NCI-H1694 (cell line): ENCODE measurements at places on chromosomes 12 and 14.

DNA sequence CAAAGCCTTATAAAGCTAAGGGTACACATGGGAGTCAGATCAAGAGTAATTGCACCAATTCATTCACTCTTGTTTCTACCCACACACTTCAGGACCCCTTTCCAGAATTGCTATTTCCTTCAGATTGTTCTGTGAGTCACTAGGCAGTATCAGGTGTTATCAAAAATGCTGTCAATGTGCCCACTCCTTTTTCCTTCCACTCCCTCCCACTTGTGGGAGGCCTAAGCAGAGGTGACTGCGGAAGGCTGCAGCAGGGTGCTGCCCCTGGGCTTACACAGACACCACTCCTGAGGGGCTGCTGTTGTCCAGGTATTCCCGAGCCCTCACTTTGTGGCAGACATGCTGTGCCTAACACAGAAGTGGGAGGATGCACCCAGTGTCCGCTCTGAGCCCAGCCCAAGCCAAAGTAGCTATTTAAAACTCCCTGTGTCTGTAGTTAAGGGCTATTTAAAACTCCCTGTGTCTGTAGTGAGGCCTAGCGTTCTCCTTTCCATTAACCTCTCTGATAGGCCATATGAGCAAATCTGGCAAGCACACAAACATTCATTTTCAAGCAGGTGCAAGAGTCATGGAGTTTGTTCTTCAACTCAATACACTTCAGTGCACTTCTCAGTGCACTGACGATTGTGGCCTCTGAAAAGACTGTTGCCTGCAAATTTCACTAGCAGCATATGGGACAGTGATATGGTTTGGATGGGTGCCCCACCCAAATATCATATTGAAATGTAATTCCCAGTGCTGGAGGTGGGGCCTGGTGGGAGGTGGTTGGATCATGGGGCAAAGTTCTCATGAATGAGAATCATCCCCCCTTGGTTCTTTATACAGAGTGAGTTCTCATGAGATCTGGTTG lies 117.8 kb downstream of the PHLDA1 start:
- peak; percentile 74 for DNase-seq

- DNase-seq: no peak
These were observed 4.6 kb downstream of the FOXJ2 start for GRCh38 chr12:8037046-8037663.

GRCh38 chr14:73721101-73721821 lies 7.1 kb upstream of the PNMA1 start:
- DNase-seq: no peak

GRCh38 chr14:25140411-25140810 lies 90.5 kb upstream of the STXBP6 start:
- DNase-seq: no peak

GRCh38 chr12:19431407-19432308 lies 7.6 kb upstream of the AEBP2 start:
- DNase-seq: no peak

- no peak for DNase-seq
These were observed 30.4 kb upstream of the PLEKHG6 start for GRCh38 chr12:6280053-6280469.

DNA sequence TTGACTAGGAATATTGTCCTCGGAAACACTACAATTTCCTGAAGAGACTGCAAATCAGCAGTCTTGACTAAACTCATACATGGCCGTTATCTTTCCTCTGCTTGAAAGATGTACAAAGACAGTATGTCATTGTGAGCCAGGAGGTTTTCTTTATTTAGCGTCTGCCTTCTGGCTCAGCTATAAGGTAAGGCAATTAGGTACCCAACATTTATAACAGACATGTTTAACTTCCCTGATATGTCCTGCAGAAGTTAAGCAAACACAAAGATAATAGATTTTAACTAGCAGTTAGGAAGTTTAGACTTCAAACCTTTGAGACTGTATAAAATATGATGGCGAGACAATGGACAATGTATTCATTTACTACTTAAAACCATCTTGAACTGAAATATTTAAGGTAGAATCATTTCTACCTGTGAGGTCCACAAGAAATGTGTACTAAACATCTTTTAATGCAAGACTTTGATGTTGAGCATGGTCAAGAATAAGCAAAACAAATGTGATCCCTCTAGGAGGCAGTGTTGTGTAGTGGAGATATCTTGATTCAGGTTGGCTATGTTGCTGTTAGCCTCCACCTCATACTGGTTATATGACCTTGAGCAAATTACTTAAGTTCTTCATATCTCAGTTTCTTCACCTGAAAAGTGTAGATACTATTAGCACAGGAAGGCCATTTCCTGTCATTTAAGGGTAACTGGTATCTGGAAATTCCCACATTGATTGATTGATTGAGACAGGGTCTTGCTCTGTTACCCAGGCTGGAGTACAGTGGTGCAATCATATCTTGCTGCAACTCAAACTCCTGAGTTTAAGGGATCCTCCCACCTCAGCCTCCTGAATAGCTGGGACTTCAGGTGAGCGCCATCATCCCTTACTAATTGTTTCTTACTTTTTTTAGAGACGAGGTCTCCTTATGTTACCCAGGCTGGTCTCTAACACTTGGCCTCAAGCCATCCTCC lies 96.3 kb upstream of the EEA1 start:
- DNase-seq: peak; percentile 33

DNA sequence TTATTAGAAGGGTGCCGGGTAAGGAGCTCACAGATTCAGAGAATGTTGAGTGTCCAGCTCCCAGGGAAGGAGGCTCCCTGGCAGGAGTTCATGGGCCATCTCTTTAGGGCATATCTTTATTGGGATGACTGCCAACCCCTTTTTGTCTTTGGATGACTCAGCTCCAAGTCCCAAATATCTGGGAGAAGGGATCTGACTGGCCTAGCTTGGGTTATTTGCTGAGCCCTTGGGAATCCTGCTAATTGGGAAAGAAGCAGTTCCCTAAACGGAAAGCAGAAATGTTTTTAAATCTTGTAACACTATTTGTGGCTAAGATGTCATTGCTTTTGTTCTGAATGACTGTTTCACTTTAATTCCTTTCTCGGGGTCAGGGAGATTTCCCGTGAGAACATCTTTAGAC lies 12.6 kb downstream of the DDX55 start:
- no peak for DNase-seq

- no peak for DNase-seq
These were observed 7.7 kb downstream of the AHNAK2 start for GRCh38 chr14:104970231-104971068.

- DNase-seq: no peak
These were observed 46.7 kb downstream of the NOC4L start for GRCh38 chr12:132190834-132191500.

GRCh38 chr12:109277899-109278762 lies 31.0 kb downstream of the FOXN4 start:
- peak; percentile 47 for DNase-seq

GRCh38 chr12:96108321-96108720 lies 72.9 kb upstream of the LTA4H start:
- no peak for DNase-seq

DNA sequence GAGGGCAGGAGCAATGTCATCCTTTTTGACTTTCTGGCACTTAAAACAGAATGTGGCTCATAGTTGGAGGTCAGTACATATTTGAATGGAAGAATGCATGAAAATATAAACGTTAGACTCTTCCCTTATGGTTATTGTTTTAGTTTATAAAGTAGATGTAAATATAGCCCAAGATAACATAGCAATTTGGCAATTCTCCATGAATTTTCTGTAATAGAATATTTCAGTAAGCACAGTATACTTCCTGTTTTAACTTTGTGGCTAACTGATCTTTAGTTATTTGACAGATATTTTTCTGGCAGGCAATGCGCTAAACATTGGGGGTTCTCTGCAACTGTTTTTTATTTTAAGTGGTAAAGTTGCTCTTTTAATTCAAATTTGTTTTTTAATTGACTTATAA lies 763.0 kb downstream of the NRXN3 start:
- DNase-seq: no peak

- DNase-seq: no peak
These were observed 24.9 kb downstream of the NUDT4 start for GRCh38 chr12:93402333-93403311.

GRCh38 chr12:28759333-28759732 lies 389.7 kb upstream of the FAR2 start:
- DNase-seq: no peak

DNA sequence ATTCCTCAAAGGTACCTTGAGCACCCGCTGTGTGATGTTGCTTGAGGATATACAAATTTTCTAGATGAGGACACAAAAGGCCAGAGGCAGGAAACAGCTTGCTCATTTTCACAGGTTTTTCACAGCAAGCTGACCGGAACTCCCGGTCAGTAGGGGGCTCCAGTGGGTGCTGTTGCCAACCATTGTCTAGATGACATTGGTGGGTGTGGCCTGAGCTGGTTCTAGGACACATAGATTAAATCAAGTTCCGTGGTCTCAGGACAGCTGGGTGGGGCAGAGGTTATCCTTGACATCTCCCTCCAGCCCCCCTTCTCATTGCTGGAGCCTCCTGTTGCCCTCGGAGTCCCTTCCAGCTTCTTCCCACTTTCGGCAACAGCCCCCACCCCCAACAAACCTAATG lies 153.6 kb upstream of the FKBP4 start:
- DNase-seq: no peak

GRCh38 chr12:32062881-32063280 lies 43.8 kb upstream of the BICD1 start:
- DNase-seq: no peak

GRCh38 chr12:119621878-119622277 lies 28.3 kb downstream of the TMEM233 start:
- DNase-seq: no peak

- no peak for DNase-seq
These were observed 2.8 kb upstream of the CD4 start for GRCh38 chr12:6786416-6787094.

DNA sequence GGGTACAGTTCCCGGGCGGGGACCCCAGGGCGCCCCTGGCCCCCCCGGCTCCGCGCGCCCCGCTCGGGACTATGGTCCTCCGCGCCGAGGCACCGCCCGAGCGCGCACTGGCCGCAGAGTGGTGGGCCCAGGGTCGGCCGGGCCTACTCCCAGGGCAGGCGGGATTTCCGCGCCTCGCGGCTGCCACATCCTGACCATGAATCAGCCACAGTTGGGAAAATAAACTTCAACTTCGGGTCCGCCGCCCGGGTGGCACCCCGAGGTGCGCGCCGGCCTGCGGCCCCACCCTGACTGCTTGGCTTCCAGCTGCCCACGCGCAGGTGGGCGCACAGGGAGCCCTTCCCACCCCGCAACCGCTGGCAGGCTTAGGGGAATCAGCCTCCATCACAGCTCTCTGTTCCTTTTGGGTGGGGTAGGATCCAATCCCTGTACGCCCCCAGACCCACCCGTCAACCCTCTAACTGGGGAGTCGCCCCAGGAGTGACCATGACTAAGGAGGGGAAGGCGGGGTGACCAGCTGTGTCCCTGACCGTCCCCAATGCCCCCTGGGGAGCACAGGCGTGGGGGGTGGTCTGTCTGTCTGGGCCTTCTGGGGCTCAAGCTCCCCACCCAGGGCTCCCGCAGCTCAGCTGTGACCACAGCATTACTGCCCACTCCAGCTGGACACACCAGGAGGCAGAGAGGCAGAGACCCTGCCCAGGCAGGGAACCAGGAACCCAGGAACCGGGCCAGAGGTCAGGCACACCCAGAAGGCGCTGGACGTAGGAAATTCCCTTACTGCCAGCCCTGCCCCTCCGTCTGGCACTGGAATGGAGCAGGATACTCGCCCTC lies 678 bp downstream of the INF2 start:
- DNase-seq: no peak

DNA sequence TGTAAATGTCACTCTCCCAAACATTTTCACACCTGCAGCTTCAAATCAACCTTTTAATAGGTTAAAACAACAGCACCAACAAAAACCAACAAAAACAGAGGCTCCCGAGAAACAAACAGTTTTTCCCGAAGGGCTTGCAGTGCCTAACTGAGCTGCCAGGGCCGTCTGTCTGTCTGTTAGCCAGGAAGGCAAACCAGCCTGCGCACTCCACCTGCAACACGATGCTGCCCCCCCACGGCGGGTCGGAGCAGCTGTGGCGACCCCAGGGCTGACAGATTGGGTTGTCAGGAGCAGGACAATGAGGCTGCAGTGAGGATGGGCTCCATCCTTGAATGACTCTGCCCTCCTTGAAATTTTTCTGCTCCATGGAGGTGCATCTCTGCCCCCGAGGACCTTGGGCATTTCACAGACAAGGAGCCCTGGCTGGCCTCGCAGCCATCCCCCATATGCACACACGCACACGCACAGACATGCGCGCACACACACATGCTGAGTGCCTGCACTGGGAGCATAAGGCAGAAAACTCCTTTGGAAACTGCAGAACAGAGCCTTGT lies 2.6 kb downstream of the RTL1 start:
- peak; percentile 72 for DNase-seq

DNA sequence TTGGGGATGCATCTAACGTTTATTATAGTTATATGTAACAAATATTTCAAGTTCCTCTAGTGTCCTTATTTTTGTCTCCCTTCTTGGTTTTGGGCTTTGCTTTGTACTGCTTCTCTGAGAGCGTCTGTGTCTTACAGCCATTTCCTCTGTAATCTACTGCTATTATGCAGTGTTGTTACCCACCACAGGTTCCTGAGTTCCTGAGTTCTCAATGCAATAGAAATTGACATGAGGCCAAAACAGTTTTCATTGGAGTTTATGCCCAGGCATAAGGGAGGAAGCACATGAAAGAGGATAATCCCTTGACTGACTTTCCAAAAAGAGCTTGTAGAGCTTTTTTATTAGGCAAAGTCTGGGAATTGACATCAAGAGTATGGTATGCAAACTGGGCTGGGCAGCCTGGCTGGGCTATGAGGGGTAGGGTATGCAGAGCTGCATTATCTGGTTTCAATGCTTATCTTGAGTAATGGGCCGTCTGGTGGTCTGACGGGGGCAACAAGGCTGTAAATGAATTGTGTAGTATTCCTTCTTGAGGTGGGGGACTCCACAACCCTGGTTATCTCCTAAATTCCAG lies 722.5 kb upstream of the ATXN7L3B start:
- no peak for DNase-seq

GRCh38 chr12:99600388-99600787 lies 47.2 kb upstream of the GARIN6 start:
- DNase-seq: no peak

DNA sequence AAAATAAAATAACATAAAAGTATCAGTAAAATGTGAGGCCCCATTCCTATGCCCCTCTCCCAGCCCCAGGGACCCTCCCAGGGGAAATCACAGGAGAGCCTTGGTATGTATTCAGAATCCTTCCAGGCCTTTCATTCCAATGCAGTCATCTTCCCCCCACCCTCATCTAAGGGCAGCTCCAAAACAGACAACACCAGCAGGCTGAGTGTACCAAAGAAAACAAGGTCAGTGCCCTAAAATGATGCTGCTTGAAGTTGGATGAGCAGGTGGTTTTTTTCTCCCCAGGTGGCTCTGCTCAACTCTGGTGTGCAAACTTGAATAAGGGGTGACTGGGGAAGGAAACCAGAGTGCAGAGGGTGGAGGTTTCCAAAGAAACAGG lies 56.2 kb downstream of the TSPAN9 start:
- no peak for DNase-seq
